Right ventricle myocardium superior (tissue), 1 donor: ENCODE measurements at places on chromosomes 4 and X.

DNA sequence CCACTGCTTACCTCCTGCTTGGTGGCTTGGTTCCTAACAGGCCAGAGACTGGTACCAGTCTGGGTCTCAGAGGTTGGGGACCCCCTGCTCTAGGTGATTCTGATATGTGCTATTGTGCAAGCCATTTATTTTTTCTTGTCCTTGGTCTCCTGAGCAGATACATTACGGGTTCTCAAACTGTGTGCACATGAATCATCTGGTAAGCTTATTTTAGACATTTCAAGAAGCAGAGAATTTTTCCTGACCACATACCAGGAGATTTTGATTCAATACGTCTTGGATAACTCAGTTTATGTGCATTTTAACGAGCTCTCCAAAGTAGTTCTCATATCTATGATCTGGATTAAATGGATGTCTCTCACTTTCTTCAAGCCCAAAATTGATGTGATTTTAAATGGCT lies 77.2 kb downstream of the FHIP1A start:
- no peak for DNase-seq

- no peak for DNase-seq
These were observed 167.1 kb downstream of the MAML3 start for GRCh38 chr4:139986689-139987501.

GRCh38 chr4:24262084-24262483 lies 322.3 kb downstream of the DHX15 start:
- no peak for DNase-seq

DNA sequence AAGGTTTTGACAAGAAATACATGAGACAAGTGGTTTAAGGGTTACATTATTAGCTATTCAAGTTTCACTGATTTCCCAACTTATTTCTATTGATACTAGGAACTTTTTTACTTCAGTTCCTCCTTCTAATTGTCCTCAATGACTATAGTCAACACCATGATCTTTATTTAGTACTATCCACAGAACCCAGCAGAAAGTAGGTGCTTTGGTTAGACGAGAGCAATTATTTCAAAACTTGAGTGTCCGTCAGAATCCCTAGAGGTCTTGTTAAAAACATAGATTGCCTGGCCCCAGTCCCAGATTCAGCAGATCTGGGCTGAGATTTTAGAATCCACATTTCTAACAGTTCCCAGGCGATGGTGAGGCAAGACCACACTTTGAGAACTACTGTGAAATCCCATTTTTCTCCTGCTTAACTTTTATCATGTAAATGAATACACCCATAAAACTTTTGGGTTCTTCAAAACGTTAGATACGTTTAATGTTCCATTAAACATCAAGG lies 17.9 kb downstream of the EXOC1 start:
- DNase-seq = no peak

- no peak for DNase-seq
These were observed 231.5 kb downstream of the SLC7A11 start for GRCh38 chr4:138010639-138011038.

GRCh38 chr4:88447371-88448095 lies 9.4 kb upstream of the HERC5 start:
- DNase-seq = no peak

GRCh38 chr4:158669310-158669709 lies 2.4 kb downstream of the C4orf46 start:
- no peak for DNase-seq

- DNase-seq = no peak
These were observed 830 bp downstream of the HOPX start for GRCh38 chr4:56680266-56680665.

DNA sequence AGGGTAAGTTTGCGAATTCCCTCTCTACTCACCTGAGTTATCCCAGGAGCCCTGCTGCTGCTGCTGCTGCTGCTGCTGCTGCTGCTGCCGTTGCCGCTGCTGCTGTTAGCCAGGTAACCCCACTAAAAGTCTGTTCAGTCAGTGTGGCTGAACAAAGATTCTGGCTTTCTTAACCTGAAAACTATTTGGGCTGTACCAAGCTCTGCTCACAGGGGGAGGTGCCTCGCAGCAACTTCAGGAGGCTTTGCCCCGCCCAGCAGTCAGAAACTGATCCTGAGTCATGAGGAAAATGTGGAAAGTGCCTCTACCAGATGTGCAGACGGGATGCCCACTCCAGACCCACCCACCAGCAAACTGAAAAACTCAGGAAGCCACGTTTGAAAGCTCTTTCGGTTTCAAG lies at the start of gene CAPN6:
CAPN6 (minus strand) TSS at position 145 of the 400 bp plus-strand sequence. CDS start 6,547 bp downstream, outside the sequence.
- DNase-seq = no peak

GRCh38 chr4:124753941-124754581 lies 41.5 kb upstream of the ANKRD50 start:
- no peak for DNase-seq

DNA sequence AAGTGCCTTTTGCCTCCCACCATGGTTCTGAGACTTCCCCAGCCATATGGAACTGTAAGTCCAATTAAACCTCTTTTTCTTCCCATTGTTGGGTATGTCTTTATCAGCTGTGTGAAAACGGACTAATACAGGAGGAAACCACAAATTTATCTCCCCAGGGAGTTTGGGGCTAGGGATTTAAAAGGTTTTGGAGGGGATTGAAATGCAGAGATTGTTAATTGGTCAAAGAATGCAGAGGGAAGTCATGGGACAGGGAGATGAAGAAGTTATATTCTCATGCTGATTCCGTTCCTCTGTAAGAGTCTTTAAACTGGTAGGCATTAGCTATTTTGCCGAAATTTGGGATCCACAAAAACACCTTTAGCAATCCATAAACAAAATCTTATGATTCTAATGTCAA lies 57.9 kb downstream of the TKTL2 start:
- no peak for DNase-seq

GRCh38 chr4:42541647-42542046 lies 115.3 kb downstream of the ATP8A1 start:
- DNase-seq = no peak

GRCh38 chr4:147829401-147830101 lies 97.7 kb downstream of the ARHGAP10 start:
- DNase-seq = peak; percentile 58

DNA sequence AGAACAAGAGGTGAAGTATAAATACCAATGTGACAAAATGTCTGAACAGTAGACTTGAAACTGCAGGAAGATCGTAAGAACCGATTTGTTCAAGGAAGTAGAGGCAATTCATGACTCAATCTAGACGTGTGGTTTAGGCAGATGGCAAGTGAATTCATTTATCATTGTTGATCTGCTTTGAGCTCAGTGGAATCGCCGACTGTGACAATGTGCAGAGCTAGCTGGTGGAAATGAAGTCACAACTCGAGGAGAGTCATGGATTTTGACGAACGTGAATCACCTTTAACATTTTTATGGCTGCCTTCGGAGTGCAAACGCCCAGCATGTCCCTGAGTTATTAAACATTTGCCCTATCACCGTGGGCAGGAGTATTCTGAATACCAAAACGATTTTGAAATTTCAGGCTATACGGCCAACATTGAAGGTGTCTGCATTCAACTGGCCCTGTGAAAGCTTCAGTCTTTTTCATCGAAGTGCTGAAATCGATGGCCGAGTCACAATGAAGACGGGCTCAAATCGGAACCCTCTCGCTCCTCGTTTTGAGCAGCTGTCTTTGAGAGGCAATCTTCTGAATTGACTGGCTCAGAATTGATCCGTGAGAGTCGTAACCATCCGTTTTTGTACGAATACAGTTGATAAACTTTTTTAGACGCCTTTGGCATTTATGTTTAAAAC lies 689 bp upstream of the OGT start:
- DNase-seq = no peak

- no peak for DNase-seq
These were observed 128.9 kb downstream of the PRKX start for GRCh38 chrX:3584415-3584996.

GRCh38 chrX:16566571-16566970 lies 83.4 kb upstream of the S100G start:
- no peak for DNase-seq

DNA sequence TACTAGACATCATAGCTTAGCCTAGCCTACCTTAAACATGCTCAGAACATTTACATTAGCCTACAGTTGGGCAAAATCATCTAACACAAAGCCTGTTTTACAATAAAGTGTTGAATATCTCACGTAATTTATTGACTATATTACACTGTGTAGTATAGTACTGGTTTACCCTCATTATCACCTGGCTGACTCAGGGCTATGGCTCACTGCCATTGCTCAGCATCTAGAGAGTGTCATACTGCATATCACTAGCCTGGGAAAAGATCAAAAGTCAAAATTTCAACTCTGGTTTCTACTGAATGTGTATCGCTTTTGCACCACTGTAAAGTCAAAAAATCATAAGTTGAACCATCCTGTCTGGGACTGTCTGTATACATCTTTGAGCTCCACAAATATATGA lies 78.6 kb downstream of the CEP44 start:
- DNase-seq = no peak

GRCh38 chr4:7549866-7550265 lies 115.1 kb upstream of the PSAPL1 start:
- no peak for DNase-seq

GRCh38 chrX:32871636-32872035 lies 339.7 kb downstream of the DMD start:
- no peak for DNase-seq

DNA sequence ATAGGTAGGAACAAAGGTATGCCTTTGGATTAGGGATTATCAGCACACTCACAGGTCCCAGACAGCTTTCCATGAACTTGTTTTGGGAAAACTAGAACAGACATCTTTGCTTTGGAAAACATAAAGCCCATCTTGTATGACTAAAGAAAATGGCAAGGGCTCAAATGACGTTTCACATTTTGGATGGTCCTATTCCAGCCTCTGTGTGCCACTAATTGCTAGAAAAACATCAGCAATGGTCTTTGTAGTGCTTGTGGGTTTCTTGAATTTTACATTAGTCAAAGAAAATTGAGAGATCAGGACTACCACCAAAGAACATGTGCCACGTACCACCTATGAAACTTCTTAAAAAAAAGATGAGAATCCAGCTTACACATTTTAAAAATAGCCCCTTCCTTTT lies 111.4 kb downstream of the HDAC8 start:
- DNase-seq = no peak

DNA sequence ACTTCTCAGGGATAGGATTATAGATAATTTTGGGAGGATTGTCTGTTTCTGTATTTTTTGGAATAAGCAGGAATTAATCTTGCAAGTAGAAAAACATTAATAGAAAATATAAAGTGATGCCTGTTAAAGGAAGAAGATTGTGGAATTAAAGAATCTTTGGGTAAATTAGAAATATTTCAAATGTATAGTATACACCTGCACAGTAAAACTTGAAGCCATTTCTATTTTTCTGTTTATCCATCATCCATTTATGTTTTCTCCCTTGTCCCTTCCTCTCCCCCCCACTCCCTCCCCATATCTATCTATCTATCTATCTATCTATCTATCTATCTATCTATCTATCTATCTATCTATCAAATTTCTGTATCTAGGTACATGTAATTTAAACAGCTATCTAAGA lies 46.9 kb upstream of the GEMIN8 start:
- DNase-seq = no peak

GRCh38 chr4:138492176-138492575 lies 250.0 kb upstream of the SLC7A11 start:
- DNase-seq = no peak

- peak; percentile 85 for DNase-seq
These were observed 918 bp upstream of the FGFRL1 start for GRCh38 chr4:1010395-1011021.

- DNase-seq = no peak
These were observed 48.9 kb upstream of the IQSEC2 start for GRCh38 chrX:53330331-53330730.

DNA sequence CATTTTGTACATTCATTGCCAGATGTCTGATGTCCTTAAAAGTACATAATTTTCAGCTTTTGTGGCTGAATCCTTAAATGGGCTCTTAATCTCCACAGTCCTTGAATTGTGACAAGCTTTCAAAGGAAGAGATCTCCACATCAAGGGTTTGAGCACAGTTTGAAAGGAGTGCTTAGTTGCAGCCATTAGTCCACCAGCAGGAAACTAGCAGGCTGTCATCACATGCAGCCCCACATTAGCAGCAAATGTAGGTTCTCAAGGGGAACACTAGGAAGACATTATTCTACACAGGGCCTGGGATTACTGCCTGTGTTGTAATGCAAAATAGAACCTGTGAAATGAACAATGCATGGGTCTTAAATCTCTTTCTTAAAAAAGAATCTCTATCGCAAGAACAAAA lies 173.2 kb downstream of the CBLL2 start:
- DNase-seq = no peak

DNA sequence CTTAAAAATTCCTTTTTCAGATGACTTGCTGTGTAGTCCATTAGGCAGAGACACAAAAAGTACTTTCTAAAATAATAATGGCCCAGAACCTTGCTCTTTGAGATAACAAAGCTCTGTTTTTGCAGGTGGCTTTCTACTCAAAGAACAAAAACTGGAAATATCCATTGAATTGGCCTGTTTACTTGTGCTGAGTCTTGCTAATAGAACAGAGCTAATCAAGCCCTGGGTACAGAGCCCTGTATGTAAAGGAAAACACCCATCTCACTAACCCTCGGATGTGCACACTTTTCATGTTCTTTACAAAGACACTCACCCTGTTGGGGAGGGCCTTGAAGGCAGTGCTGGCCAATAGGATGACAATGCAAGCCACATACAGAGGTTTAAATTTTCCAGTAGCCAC lies 27.0 kb upstream of the LNX1 start:
- no peak for DNase-seq

DNA sequence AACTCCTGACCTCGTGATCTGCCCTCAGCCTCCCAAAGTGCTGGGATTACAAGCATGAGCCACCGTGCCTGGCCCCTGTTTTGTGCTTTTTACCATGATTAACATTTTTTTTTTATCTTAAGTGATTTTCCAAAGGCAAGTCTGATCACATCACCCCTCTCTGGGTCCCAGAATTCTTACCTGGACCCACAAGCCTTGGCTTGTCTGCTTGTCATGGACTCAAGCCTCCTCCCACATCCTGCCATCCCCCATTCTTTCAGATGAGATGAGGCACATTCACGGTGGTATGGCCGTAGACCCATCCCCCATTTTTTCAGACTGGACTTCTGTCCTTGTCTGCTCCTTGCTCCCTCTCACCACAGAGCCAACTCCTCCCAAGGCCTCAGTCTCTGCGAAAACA lies 55.3 kb downstream of the APLN start:
- no peak for DNase-seq

- no peak for DNase-seq
These were observed 23.0 kb downstream of the LDB2 start for GRCh38 chr4:16875487-16875886.

- no peak for DNase-seq
These were observed 37.8 kb downstream of the CYTL1 start for GRCh38 chr4:4981427-4981826.

- DNase-seq = no peak
These were observed 57.6 kb downstream of the RAI2 start for GRCh38 chrX:17803449-17803848.

GRCh38 chr4:185276036-185276435 lies 66.6 kb downstream of the SNX25 start:
- no peak for DNase-seq

DNA sequence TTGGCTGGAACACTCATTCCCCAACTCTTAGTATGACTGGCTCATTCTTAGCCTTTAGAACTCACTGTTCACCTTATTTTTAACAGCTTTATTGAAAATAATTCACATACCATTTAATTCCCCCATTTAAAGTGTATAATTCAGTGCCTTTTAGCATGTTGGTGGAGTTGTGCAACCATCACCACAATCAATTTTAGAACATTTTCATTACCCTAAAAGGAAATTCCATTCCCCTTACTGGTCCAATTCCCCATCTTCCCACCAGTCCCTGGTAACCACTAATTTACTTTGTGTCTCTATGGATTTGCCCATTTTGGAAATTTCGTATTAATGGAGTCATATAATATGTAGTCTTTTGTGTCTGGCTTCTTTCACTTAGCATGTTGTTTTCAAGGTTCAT lies 19.7 kb downstream of the NHSL2 start:
- no peak for DNase-seq
